ENCODE measurements at places on chromosomes 12 and 14.

- DNase-seq: no peak
Observed at GRCh38 chr12:55707841-55708694, at the start of gene ITGA7. Gene ITGA7, minus strand, starts transcription at chr12:55707904. Its CDS starts 222 bp downstream, at chr12:55707682.

DNA sequence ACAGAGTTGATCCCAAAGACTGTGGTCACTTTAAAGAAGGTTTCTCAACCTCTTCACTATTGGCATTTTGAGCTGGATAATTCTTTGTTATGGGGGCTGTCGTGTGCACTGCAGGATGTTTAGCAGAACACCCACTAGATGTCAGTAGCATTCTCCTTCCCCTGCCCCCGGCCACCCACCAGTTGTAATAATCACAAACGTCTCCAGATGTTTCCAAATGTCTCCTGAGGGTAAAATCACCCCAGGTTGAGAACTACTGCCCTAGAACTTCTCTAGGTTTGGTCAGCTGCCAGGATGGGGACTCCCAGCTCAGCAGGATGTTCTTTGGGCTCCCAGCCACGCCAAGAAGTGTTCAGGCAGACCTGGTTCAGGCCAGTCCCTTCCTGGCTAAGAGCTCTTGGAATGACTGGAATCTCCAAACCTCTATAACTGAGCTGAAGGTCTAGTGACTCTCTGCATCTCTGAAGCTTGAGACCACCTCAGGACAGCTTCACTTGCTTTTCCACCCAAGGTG lies 12.5 kb upstream of the AJUBA start:
- DNase-seq: no peak

GRCh38 chr14:103108749-103109207 lies 14.3 kb downstream of the EXOC3L4 start:
- DNase-seq: no peak

DNA sequence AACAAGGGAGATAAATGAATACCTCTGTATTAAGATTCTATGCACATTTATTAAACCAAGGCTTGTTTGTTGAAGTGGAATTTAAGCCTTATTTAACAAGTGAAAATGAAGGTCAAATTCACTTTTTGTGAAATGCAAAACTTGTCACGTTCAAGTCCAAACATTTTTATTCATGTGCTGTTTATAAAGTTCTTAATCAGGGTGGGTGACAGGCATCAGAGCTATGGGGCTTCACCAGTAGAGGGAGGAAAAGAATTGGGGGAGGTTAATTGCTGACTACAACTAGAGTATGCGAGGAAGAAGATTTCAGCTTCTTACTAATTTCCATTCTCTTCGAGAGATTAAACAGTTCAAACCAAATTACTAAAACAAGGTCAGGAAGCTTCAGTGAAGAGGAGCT lies 9.7 kb downstream of the MOK start:
- DNase-seq: no peak

GRCh38 chr14:24315243-24315806 lies 4.0 kb downstream of the LTB4R start:
- DNase-seq: no peak

GRCh38 chr12:93183940-93184671 lies 193.6 kb upstream of the NUDT4 start:
- DNase-seq: no peak

GRCh38 chr12:124563401-124563800 lies 4.0 kb downstream of the NCOR2 start:
- DNase-seq: no peak

- no peak for DNase-seq
Observed at GRCh38 chr12:118714051-118714460, 267.3 kb upstream of the SRRM4 start.

DNA sequence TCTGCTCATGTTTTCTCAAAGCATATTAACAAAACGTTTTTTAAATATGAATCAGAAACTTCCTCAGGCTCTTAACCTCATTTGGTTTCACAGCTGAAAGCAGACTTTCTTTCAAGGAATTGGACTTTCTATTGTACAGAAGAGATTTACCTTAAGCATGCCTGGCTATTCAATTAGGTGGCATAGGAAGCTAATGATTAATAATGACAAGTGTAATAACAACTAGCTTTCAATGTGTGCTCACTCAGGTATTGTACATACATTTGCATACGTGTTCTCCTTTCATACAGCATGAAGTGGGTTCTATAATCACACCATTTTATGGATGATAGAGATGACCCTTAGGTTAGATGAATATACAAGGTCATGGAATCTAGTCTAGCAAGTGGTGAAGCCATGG lies 115.7 kb downstream of the ANO6 start:
- no peak for DNase-seq

GRCh38 chr12:102643879-102644575 lies 163.7 kb upstream of the IGF1 start:
- no peak for DNase-seq

GRCh38 chr12:4991373-4991772 lies 52.3 kb upstream of the KCNA5 start:
- no peak for DNase-seq

Data from stimulated activated CD4-positive, alpha-beta T cell treated with anti-CD3 and anti-CD28 coated beads, Interleukin-1b, Interleukin-23, amount 100 ng/mL, for 1 hour (primary cell).